ENCODE measurements at places on chromosomes 6 and 20.

- DNase-seq, result no peak
Measured at GRCh38 chr6:163768905-163769304, 354.4 kb downstream of the QKI start.

- no peak for DNase-seq
Measured at GRCh38 chr6:678520-678919, 14.4 kb downstream of the EXOC2 start.

- DNase-seq, result no peak
Measured at GRCh38 chr6:73308712-73309534, 45.2 kb downstream of the DPPA5 start.

- DNase-seq, result no peak
Measured at GRCh38 chr6:31053873-31054272, 43.6 kb downstream of the MUC22 start.

- no peak for DNase-seq
Measured at GRCh38 chr20:61090541-61090940, 161.5 kb upstream of the CDH4 start.
